Breast epithelium (tissue), 4 donors: ENCODE measurements at places on chromosomes 6 and 20. TPM values are rescaled to one million over a fixed set of nuclear protein-coding genes. Genes with fewer than 3 reads are reported as not detected.
A peak's percentile ranks its signal among the peaks of the same experiment; 100 is the strongest.

DNA sequence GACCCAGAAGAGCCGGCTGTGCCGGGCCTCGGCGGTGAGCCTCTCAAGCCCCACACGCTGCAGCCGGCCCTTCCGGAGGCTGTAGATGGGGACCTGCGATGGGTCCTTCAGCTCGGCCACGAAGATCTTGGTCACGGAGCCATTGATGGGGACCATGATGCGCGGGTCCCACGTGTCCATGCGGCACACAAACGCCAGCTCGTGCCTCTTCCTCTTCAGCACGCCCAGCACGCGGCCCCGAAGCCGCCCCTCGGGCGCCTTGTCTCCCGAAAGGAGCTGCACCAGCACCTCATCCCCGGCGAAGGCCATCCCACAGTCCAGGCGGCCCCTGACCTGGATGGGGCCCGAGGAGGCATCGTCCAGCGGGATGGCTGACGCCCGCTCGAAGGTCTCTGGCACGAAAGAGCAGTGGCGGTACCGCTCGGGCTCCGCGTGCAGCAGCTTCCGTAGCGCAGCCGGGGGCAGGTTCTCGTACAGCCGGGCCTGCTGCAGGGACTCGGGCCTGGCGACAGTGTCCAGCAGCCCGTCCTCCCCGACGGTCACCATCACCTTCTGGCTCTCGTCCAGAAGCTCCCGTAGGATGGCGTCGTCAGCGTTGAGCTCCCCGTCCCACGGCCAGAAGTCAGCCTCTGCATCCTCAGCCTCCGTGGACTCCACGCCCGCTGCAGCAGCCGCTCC, 8.9 kb downstream of the HELZ2 start:
- DNase-seq: no peak

DNA sequence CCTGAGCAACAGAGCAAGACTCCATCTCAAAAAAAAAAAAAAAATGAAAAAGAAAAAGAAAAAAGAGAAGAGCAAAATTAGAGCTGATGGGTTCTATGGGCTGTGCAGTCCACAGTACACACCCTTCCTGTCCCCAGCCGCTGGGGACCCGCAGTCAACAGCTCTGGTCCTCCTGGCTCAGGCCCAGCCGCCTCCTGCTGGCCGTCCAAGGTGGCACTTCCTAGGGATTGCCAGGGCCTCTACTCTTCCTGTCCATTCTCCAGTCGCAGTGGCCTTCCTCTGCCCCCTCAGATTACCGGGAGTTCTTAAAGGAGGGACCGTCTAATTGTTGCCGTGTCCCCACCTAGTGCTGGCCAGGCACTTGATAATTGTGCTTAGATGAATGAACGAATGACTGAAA, 41.7 kb downstream of the TMEM242 start:
- no peak for DNase-seq

DNA sequence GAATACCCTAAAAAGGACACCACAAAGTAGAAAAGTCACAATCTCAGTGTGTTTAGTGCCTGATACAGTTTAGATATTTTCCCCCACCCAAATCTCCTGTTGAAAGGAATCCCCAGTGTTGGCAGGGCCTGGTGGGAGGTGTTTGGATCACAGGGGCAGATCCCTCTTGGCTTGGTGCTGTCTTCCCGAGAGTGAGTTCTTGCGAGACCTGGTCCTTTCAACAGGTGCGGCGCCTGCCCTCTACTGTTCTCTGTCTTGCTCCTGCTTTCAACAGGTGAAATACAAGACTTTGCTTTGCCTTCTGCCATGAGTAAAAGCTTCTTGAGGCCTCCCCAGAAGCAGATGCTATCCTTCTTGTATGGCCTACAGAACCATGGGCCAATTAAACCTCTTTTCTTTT, 534.3 kb upstream of the NRSN1 start:
- no peak for DNase-seq

DNA sequence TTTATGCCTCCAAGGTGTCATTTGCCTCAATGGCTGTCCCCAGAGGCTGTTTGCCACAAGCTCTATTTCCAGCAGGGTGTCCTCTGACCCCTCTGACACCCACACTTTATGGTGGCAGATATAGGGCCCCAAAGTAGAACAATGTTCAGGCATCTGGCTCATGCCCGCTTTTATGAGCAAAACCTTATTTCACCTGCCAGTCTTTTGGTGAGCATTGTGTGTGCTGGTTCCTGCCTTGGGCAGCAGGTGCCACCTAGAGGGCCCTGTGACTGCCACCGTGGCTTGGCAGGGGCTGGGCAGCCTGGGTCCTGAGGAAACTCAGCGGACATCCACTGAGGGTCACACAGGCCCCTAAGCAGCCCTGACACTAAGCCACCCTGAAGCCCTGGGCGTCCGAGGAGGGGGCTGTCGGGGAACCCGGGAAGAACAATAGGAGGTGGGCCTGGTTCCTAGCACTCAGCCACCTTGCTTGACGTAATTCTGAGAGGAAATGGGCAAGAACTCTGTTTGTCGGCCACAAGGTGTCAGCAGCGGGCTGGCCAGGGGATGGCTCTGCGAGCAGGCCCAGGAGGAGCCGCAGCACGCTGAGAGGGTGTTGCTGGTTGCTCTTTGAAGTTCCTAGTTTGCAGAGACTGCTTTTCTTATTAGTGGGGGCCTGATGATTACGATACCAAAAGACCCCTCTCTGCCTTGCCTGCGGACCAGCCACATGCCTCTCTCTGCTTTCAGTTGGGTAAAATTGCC, 148.9 kb downstream of the SCML4 start:
- DNase-seq: peak; percentile 55

GRCh38 chr20:33423141-33423834, 20.3 kb downstream of the SNTA1 start:
- DNase-seq: no peak

DNA sequence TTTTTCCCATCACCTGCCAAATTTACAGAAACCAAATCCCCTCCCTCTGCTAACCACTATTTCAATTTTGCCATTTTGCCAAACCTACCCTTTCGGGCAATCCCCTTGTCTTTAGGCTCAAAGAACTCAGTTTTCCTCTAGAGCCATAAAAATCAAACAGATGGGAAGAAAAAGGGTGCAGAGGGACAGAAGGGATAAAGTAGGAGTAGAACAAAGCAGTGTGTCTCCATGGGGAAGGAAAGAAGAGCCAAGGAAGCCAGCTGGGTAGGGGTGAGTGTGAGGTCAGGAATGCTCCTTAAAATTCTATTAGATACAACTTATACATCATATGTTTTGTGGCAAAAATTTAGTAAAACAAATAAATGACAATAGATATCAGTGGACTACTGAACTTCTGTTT, 316.5 kb downstream of the BTBD9 start:
- no peak for DNase-seq

GRCh38 chr20:62805711-62806382, 1.2 kb downstream of the OGFR start:
- no peak for DNase-seq

DNA sequence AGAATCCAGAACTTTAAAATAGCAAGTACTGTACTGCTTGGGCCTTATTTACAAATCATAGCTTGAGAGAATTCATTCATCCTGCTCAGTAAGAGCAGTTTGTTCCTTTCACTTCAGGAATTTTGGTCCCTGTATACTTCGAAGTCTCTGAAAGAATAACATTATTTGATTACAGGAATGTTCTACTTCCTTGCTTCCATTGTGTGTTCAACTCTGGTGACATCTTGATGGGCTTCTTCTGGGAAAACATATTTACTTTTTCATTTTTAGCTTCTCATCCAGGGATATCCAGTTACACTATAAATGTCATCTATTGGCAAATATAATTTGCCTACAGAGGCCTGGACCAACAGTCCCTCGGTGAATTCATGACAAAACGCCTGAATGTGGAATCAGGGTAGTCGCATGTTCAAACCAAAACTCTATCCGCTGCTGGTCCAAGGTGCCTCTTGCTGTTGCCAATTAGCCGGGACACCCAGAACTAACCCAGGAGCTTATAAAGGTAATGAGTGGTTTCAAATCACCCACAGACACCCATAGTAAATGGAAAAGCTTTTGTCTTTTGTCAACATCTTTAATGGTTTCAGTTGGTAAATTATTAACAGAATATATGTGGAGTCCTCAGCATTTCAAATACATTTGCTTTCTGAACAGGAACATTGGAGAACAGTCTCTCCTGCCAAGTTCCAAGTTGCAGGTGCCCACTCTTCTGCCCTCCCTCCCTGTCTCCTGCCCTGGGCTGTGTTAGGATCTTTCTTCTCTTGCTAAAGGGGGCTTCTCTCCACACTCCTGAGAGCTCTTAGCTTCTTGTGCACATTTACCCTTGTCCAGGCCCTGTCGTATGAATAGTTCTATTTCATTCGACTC, 162.5 kb upstream of the CITED2 start:
- DNase-seq: no peak

DNA sequence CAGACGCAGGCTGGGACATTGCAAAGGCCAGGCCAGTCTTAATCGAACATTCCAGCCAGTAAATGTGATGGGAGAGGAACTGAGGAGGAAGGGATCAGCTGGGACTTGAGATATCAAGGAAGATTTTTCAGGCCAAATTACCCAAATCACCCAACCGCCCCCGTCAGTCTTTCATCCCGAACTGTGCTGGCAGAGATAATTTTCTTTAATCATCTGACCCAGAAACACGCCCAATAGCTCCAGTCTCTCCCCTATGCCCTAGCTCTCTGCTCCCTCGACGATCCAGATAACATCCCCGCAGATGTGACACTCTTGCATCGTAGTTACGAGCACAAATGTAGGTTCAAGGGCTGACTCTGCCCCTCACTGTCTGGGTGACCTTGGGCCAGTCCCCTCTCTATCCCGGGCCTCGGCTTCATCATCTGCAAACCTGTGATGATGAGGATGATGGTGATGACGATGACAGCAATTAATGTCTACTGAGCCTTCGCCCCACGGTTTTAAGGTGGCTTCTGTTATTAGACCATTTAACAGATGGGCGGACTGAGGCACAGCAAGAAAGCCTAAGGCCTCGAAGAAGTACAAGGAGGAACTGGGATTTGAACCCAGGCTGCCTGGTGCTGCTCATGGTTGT, 118.6 kb downstream of the PREX1 start:
- no peak for DNase-seq

DNA sequence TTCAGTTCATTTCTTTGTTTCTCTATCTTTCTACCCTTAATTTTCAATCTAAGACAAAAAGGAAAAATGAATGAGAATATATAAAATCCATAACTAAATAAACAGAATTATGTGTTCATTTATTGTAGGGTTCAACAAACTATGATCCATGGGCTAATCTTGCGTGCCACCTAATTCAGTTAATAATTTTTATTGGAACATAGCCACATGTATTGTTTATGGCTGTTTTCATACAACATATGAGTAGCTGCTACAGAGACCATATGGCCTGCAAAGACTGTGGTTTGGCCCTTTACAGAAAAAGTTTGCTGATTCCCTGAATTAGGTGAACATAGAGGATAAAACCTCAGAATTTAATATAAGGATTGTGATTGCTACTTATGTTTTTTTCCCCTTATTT, 21.8 kb downstream of the SENP6 start:
- DNase-seq: no peak

DNA sequence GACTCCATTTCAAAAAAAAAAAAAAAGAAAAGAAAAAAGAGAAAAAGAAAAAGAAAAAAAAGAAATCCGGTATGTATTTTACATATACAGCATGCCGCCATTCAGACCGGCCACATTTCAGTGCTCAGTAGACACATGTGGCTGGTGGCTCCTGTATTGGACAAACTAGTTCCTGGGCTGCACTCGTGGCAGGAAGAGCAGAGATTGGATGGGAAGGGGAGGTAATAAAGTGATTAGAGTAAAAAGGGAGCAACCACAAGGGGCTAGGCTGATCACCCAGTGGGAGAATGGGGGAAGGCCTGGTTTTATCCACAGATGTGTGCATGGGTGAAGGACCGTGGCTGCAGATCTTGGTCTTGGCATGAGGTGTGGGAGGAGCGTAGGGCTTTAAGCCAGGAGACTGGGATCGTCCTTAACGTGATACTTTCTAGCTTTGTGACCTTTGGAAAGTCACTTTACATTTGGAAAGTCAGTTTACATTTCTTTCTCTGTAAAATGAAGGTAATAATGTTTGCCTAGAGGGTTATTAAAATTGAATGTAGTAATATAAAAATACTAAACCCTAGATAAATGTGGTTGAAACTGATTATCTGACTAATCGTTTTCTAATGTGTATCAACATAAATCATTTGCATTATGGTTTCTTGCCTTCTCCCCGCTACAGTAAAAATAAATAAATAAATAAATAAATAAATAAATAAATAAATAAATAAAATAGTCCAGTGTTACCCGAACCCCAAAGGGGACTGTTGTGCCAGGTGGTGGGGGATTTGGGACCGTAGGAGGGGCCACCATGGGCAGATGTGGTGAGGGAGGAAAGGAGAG, 869 bp upstream of the TRIM15 start:
- DNase-seq: no peak

- no peak for DNase-seq
These were observed 98.4 kb downstream of the SESN1 start for GRCh38 chr6:108996208-108996607.

DNA sequence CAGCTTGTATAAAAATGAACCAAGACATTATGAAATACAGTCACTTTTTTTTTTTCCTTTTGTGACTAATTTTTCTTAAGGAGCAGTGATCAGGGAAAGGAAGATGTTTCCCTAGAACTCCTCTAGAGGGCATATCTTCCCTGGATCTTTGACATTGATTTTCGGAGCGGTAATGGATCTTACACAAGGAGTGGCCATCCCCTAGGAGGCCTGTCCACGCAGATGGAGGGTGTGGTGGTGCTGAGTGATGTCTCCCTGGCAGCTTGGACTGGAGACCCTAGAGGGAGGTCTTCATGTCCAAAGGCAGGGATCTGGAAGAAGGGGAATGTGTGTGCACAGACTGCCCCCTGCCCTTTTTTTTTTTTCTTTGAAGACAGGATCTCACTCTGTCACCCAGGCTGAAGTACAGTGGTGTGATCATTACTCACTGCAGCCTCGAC, 7.0 kb upstream of the KIFC1 start:
- no peak for DNase-seq

GRCh38 chr6:11172501-11173327, 59.8 kb downstream of the NEDD9 start:
- peak; percentile 71 for DNase-seq

GRCh38 chr20:25032478-25033264, 25.3 kb downstream of the ACSS1 start:
- no peak for DNase-seq

GRCh38 chr20:64189530-64189966, 25.3 kb downstream of the MYT1 start:
- DNase-seq: no peak

- DNase-seq: no peak
These were observed 23.7 kb upstream of the MMS22L start for GRCh38 chr6:97306544-97307320.

DNA sequence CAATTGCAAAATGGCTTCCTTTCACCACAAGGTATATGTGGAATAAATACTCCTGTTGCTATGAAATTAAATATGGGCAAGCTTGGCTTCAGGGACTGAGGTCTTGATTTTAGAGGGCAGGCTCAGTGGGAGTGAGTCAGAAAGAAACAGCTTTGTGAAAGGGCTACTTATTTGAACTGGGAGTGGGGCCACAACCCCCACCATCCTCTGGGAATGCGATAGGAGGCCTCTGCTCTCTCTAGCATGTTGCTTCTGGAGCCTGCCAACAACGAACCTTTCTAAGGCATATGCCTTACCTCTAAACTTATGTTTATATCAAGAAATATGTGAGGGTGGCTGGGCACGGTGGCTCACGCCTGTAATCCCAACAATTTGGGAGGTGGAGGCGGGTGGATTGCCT, 149.7 kb downstream of the LRRC1 start:
- no peak for DNase-seq

Gene CALHM5
- total RNA-seq: 1.6 TPM

Gene LY6G5B
- total RNA-seq: 12.7 TPM

Gene JAG1
- 49.0 TPM for total RNA-seq

Gene RBM38
- 13.5 TPM for total RNA-seq

Gene GLP1R
- total RNA-seq: 0.33 TPM

Gene TFAP2B
- total RNA-seq: under 0.01 TPM
